ENCODE measurements at places on chromosomes 1 and 21.

DNA sequence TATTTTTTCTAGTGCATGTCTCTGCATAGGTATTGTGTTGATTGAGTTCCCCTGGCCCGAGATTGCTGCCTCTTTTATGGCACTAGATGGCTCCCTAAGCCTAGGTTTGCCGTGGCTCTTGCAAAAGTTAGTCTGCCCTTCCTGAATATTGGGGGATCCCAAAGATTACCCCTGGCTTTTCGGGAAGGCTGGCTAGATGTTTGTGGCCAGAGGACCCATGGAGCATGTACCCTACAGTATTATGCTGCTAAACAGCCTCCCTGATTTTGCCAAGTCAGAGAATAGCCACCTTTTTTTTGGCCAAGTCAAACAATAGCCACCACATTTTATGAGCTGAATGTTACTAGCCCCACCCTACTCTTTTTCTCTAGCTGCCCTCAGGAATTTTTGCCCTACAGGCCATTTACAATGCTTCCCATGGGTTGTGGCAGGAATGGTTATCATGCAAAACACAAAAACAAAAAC, 343.2 kb downstream of the OLFM3 start:
- peak; percentile 25 for DNase-seq
- no peak overlapping the region for H3K27ac ChIP-seq
- no peak overlapping the region for H3K4me3 ChIP-seq

DNA sequence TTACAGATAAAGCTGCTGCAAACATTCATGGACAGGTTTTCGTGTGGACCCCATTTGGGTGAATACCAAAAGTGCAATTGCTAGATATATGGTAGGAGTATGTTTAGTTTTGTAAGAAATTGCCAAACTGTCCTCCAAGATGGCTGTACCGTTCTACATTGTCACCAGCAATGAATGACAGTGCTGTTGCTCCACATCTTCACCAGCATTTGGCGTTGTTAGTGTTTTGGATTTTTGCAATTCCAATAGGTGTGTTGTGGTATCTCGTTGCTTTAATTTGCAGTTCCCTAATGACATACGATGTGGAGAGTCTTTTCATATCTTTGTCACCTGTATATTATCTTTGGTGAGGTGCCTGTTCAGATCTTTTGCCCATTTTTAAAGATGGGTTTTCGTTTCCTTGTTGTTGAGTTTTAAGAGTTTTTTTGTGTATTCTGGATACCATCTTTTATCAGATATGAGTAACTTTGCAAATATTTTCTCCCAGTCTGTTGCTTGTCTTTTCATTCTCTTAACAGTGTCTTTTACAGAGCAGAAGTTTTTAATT, 12.1 kb downstream of the CATSPERE start:
- peaks cover 4% of the 10 kb centered on the region for H3K36me3 ChIP-seq
- no peaks in the 10 kb centered on the region for H3K4me1 ChIP-seq
- no peak overlapping the region for H3K27ac ChIP-seq
- H3K4me3 ChIP-seq: no peak overlapping the region
- H3K27me3 ChIP-seq: no peaks in the 10 kb centered on the region

GRCh38 chr1:55217226-55217986, 2.2 kb upstream of the USP24 start:
- H3K4me3 ChIP-seq: no peak overlapping the region
- peaks cover 15% of the 10 kb centered on the region for H3K4me1 ChIP-seq
- DNase-seq: no peak

DNA sequence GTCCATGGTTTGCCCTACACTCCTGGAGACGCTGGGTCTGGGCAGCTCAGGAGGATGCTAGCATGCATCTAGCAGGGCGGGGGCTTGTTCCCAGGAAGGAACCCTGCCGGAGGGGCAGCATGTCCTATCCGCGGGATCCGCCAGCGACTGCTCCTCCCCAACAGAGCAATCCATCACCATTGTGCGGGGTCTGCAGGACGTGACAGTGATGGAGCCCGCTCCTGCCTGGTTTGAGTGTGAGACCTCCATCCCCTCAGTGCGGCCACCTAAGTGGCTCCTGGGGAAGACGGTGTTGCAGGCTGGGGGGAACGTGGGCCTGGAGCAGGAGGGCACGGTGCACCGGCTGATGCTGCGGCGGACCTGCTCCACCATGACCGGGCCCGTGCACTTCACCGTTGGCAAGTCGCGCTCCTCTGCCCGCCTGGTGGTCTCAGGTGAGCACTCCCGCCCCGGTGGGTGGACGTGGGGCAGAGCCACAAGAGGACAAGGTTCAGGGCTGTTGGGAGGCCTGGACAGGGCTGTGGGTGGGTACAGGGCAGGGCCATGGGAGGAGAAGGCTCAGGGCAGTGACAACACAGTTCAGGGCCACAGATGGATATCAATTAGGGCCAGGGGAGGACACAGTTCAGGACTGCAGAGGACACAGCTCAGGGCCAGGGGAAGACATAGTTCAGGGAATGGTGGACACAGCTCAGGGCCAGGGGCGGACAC, 71.3 kb downstream of the OBSCN start:
- no peak overlapping the region for H3K27ac ChIP-seq
- H3K36me3 ChIP-seq: no peaks in the 10 kb centered on the region
- H3K4me1 ChIP-seq: no peaks in the 10 kb centered on the region

GRCh38 chr1:30366199-30366598, 357.2 kb downstream of the MATN1 start:
- no peak for DNase-seq
- H3K4me3 ChIP-seq: no peak overlapping the region
- peaks cover 13% of the 10 kb centered on the region for H3K4me1 ChIP-seq

DNA sequence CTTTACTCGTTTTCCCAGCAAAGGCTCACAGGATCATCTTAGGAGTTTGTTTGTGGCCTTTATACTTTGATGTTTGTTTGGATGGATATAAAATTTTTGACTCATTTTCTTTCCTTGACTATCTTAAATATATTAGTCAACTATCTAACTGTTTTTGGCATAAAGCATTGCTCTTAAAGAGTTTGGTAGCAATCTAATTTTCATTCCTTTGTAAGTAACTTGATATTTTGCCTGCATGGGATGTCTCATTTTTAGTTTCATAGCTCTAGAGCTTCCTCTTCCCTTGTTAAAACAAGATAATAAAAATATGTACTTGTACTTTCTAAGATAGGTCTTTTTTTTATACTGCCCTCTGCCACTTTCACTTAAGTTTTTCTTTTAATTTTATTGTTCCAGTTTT, 161.9 kb downstream of the MAGI3 start:
- H3K4me3 ChIP-seq: no peak overlapping the region
- no peaks in the 10 kb centered on the region for H3K4me1 ChIP-seq
- DNase-seq: no peak

DNA sequence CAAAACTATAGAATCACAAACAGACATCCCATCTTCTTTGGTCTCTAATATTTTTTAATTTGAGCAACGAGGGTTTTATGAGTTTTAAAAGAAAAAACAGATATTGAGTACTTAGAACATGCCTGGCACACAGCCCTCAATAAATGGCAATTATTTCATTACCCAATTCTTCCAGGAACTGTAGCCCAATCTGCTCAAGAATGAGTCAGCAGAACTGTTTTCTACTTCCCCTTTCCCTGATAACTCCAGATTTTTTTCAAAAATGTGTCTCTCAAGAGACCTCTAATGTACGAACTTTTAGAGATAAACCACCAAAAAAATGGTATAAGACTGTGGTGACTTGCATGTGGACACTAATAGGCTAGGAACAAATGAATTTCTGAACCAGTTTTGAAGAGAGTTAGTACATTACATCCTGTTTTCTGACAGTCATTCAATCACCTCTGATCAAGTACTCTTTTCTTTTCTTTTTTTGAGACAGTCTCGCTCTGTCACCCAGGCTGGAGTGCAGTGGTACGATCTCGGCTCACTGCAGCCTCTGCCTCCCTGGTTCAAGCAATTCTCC, 11.5 kb downstream of the ABL2 start:
- H3K27ac ChIP-seq: no peak overlapping the region
- H3K4me3 ChIP-seq: no peak overlapping the region
- DNase-seq: no peak
- H3K4me1 ChIP-seq: no peaks in the 10 kb centered on the region
- H3K36me3 ChIP-seq: no peaks in the 10 kb centered on the region

Measured in glutamatergic neuron (in vitro differentiated cells).